ENCODE measurements at places on chromosomes 1 and 21. TPM values are rescaled to one million over a fixed set of nuclear protein-coding genes. Genes with fewer than 3 reads are reported as not detected.

AVPR1B gene
- not detected for total RNA-seq

KIF2C gene
- total RNA-seq: 126 TPM

- no peak overlapping the region for H3K27ac ChIP-seq
- H3K36me3 ChIP-seq: no peaks in the 10 kb centered on the region
- H3K4me1 ChIP-seq: peaks cover 12% of the 10 kb centered on the region
- peaks cover 11% of the 10 kb centered on the region for H3K27me3 ChIP-seq
Measured at GRCh38 chr21:31078216-31078615, 39.9 kb upstream of the KRTAP19-8 start.

DNA sequence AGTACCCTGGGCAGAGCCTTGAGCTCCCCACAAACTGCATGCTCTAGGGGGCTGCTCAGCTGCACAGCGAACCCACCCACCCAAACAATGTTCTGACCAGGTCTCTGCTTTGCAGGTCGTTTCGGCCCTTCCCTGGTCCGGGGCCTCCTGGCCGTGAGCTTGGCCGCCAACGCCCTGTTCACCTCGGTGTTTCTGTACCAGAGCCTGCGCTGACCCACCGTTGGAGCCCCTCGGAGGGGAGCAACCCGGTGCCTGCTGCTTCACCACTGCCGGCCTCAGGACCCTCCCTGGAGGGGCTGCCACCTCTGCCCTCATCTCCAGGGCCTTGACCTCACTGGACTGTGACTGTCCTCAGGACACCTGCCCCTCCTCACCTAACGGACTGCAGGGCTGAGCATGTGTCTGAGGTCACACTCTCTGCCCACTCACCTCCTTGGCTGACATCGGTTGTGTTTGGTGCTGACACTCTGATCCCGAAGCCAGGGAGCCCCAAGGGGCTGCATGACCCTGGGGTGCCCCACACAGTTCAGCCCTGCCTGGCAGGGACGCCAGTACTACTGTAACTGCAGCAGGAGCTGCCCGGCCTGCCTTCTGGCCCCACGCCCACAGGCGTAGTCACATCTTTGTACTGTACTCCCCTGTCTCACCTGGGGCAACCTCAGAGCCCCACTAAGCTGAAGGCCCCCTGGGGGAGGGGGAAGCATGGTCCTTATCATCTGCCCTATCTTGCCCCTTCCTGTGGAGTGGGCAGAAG is 24.3 kb downstream of the TMEM201 start:
- H3K27ac ChIP-seq: no peak overlapping the region
- H3K4me1 ChIP-seq: no peaks in the 10 kb centered on the region
- H3K4me3 ChIP-seq: no peak overlapping the region
- DNase-seq: no peak
- H3K27me3 ChIP-seq: no peaks in the 10 kb centered on the region
- peaks cover 12% of the 10 kb centered on the region for H3K36me3 ChIP-seq

GRCh38 chr1:32774950-32775634 is 42.1 kb downstream of the YARS1 start:
- DNase-seq: no peak
- H3K36me3 ChIP-seq: peaks cover 38% of the 10 kb centered on the region
- H3K27me3 ChIP-seq: no peaks in the 10 kb centered on the region
- no peak overlapping the region for H3K27ac ChIP-seq
- no peak overlapping the region for H3K4me3 ChIP-seq
